ENCODE measurements at places on chromosomes 3 and 15.

DNA sequence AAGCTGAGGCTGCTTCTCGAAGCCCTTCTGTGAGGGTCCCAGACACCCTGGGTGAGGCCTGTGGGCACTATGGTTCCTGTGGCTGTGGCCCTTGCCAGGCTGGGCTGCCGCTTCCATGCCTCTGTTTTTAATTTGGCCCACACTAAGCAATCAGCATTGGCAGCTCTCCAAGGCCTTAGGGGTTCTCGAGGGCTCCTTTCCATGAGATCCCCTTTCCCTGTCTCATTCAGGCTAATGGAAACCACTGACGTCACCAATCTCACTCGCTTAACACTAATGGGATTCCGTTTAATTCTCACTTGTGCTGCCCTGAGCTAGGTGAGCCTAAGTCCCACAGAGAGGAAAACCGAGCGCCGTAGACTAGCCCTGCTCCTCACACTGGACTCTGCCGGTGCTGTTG, 60.2 kb upstream of the RAB6B start:
- DNase-seq, result no peak

DNA sequence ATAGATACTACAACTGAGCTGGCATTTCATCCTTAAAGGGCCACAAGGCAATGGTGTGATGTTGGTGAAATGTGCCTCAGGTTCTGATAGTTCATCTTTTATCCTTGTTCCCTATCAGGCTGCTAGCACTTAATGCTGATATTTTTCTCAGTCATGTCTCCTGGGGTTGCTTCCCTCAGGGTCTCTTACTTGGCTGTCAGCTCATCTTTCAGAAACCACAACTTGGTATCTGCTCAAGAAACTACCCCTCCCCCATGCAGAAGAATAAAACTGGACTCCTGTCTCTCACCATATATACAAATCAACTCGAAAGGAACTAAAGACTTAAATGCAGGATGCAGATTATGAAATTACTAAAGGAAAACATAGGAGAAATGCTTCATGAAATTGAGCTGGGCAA, 308.1 kb downstream of the CHST2 start:
- no peak for DNase-seq

- DNase-seq, result no peak
Measured at GRCh38 chr3:34056951-34057390, 258.5 kb downstream of the PDCD6IP start.

DNA sequence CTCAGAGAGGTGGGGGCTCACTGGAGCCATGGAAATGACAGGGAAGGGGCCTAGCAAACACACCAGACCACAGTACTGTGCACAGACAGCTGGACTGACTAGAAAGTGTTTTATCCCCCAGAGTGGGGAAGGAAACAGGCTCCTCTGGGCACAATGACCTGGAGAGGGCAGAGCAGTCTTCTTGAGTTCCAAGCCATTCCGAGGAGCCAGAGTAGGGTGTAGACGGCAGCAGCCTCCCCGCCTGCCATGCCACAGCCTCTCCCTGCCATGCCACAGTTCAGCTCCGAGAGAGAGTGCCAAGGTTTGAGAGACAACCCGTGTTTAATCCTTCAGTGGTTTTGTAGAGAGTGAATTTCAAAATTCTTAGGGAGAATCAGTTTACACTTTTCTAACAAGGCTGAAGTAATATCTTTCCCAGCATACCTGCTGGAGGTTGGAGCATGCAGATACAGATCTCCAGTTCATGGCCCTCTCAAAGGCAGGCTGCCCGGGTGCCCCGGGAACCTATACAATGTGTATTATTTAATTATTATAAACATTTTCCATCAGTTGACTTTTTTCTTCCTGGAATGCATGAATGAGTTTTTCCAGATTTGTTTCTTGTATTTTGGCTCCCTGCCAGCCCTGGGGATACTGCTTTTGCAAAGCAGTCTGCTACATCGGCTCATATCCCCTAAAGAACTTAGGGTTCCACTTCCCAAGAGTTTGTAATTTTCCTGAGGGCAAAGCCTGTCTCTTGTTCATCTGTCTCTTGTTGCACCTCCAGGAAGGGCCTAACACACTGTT, 3.2 kb downstream of the PODXL2 start:
- DNase-seq, result no peak

- no peak for DNase-seq
Measured at GRCh38 chr15:51692154-51692553, 10.9 kb downstream of the SCG3 start.

DNA sequence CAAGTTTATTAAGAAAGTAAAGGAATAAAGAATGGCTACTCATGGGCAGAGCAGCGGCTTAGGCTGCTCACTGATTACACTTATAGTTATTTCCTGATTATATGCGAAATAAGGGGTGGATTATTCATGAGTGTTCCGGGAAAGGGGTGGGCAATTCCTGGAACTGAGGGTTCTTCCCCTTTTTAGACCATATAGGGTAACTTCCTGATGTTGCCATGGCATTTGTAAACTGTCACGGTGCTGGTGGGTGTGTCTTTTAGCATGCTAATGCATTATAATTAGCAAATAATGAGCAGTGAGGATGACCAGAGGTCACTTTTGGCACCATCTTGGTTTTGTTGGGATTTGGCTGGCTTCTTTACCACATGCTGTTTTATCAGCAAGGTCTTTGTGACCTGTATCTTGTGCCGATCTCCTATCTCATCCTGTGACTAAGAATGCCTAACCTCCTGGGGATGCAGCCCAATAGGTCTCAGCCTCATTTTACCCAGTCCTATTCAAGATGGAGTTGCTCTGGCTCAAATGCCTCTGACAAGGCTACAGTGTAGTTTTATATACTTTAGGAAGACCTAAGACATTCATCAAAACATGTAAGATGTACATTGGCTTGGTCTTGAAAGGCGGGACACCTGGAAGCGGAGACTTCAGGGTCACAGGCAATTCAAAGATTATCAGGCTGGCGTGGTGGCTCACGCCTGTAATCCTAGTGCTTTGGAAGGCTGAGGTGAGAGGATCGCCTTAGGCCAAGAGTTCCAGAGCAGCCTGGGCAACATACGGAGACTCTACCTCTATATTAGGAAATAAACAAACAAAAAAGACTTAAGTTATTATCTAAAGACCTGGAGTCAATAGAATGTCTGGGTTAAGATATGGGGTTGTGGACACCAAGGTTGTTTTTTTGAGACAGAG, 3.2 kb upstream of the BLOC1S6 start:
- no peak for DNase-seq

GRCh38 chr15:96123028-96123400, 207.5 kb upstream of the NR2F2 start:
- no peak for DNase-seq

GRCh38 chr15:39595338-39596221, 14.7 kb downstream of the THBS1 start:
- no peak for DNase-seq

DNA sequence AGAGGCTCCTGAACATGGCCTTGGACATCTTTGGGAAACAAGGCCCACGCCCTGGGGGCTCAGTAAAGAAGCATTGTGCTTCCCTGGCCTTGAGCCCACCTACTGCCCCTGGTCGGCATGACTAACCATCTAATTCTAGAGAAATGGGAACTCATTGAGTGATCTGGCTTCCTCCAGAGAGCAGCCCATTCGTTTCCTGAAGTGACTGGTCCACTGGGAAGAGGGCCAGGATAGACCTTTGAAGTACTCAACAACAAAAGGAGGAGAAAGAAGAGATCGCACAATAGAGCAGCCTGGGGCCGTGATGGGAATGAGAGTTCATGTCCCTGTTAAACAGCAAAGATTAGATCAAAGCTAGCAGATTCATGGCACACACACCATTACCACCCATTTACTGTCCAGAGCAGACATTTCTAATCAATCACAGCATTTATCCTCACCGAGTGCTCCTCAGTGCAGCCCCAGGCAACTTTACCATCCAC, 514.4 kb upstream of the PROK2 start:
- DNase-seq, result no peak

GRCh38 chr3:109213321-109213720, 76.8 kb downstream of the C3orf85 start:
- DNase-seq, result no peak

DNA sequence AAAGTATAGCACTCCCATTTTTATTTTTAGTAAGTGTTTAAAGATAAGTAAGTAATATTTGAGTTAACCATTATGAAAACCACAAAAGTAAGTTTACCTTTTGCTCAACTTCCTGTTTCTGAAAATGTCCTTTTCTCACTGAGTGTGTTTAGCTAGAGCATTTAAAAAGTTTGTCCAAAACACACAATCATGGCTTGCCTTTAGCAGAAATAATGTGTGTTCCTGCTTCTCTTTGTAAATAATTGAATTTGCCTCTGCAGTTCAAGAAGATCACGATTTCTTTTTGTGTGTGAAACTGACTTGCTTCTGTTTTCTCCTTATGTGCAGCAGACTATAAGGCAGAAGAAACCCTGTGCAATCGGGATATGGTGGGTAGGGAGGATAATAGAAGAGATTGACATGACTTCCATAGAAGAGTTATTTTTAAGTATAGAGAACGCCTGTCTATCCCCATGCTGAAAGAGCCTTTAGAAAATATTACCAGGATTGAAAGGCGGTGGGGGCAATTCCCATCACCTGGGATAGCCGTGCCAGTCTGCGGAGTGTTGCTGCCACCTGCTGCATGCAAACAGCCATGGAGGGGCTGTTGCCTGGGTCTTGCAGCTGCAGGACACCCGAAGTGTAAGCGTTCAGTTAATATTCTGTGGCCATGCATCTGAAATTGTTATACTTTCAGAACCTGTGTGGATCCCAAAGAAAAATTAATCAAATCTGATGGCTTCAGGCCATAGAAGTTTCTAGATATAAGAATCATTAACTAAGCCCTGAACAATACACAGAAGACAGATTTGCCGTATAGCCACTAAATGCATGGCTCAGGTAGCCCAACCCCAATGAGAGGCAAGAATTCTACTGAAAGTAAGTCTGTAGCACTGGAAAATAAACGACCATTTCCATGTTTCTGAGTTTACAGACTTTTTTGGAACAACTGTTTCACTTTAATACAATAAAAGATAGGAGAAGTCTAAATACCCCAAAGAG, 2.4 kb upstream of the CD96 start:
- no peak for DNase-seq

- DNase-seq, result no peak
Measured at GRCh38 chr15:32098033-32098432, 67.7 kb downstream of the CHRNA7 start.

DNA sequence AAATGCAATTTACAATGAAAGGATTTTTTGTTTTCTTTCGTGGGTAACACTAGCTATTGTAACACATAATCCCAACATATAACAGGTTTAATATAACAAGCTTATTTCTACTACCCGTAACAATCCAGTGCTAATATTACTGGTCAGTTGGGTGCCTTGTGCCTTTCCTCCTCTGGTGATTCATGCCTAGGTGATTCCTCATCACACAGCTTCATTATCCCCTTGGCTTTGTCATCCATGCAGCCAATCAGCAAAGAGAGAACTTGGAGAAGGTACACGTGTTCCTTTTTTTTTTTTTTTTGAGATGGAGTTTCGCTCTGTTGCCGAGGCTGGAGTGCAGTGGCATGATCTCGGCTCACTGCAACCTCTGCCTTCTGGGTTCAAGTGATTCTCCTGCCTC, 30.7 kb downstream of the CHST14 start:
- DNase-seq, result no peak

DNA sequence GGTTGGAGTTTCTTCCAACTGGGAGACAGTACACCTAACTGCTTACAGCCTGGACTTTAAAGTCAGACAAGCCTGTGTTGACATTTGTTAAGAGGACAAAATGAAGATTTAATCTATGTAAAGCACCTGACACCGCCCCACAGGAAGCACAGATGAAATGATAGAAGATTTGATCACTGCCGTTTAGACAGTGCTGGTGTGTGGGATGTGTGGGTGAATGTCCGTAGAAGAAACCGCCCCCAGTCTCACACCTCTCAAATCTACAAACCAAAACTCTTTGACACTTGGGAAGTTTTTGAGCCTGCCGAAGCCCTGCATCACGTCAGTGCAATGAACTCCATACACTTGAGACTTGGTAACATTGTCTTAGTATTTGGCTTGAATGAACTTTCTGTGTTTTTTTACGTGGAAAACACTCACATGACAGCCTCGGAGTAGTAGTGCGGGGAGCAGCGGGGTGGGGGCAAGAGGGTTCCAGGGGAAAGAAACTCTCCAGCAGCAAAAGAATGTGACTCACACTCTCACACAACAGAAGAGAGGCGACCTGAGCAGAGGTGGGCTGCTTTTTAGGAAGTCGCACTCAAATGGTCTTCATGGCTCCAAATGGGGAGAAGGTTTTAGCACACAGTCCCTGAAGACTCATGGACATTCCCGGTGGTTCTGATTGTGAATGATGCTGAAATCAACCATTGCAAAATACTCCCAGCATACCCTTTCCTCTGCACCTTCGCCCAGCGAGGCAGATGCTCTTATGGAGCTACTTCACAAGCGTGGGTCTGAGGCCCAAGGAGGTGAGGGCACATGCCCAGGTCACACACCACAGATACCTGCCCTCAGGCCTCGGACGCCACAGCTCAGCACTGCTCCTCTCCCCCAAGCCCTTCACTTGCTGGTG, 79.2 kb downstream of the SRGAP3 start:
- DNase-seq, result no peak

DNA sequence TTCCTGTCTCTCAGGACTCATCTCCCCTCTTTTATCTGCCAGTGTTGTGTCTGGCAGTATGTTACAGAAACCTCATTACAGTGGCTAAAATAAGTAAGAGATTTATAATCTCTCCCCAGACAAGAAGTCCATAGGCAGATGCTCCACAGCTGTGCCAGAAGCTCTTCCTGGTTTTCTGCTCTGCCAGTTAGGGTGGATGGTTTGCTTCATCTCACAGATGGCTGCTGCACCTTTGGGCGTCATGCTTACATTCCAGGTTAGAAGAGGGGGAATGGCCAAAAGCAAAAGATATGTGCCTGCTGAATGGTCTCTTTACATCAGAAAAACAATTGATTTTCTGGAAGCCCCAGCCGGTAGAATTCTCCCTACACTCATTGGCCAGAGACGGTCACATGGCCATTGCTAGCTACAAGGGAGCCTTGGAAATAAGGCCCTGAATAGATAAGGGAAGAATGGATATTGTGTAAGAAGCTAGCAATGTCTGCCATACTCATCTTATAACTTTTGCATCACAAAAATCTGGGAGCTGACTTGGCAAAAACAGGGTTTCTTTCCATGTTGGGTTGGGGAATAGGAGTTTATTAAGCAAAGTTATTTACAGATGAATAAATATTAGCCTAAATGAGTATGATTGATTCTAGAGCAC, 91.1 kb downstream of the PDCD6IP start:
- DNase-seq, result no peak

DNA sequence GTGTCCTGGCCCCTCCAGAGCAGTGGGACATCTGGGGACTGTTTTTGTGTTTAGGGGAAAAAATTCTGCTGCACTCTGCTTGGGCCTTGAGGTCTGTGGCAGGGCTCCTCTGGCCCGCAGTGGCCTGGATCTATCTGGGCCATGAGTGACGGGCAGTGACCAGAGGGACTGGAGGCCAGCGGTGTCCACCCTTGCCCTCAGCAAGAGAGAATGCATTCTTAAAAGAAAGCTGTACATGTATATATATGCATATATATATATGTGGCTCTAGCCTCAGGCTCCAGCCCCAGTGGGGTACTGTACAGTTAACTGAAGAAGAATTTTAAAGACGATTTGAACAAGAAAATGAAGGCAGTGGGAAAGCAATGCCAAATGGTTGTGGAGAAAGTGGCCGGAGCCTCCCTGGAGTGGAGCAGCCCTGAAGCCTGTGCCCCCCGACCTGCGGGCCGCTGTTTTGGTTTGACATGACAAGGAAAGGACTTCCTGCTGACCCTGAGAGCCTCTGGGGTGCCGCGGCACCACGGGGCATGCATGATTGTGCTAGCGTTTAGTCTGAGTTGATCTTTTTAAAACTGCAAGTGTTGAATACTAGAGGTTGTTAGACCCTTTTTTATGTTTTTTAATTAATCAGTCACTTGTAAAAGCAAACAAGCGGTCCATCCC, 52.2 kb downstream of the PLXNA1 start:
- DNase-seq, result no peak

GRCh38 chr3:76991165-76991564, 48.7 kb upstream of the ROBO2 start:
- no peak for DNase-seq

All from GM12891 (cell line).